ENCODE measurements at places on chromosomes 13 and 19.

- no peak for DNase-seq
Observed at GRCh38 chr19:29843180-29844051, 31.6 kb downstream of the CCNE1 start.

DNA sequence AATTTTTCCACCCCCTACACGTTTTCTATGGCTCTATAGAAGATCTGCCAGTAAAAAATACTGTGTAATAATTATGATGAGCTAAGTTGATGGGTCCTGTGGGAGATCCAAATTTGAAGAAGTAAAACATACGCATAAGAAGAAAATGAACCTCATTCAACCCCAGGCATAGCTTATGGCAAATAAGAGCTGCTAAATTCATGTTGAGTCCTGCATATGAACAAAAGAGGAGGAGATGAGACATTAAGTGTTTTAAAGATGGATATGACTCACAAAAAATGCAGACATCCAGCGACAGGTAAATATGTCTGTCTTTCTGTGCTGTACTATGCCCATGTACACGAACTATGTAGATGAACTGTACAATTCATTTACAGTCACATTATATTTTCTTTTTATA lies 101.9 kb downstream of the LIG4 start:
- no peak for DNase-seq

DNA sequence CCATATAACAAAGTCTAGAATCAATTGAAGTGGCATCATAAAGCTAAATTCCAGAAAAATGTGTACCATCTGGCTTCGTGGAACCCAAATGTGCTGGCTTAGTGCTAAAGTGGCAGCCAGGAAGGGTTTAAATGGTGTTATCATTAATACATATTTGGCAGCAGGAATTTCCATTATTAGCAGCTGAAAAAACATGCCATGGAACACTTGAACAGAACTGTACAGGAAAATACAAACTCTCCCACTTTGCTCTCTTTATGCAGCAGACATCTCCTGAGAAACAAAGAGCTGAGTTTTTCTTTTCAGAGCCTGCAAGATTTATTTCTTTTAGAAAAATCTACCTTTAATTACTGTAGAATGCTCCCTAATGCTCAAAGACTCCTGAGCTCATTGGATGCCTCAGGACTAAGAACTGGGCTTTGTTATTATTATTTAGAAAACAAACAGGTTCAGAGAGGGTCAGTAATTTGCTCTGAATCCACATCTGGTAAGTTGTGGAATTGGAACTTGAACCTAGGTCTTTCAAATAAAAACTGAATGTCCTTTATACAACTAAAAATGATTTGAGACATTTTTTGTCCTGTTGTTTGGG lies 179.0 kb downstream of the LACC1 start:
- no peak for DNase-seq

DNA sequence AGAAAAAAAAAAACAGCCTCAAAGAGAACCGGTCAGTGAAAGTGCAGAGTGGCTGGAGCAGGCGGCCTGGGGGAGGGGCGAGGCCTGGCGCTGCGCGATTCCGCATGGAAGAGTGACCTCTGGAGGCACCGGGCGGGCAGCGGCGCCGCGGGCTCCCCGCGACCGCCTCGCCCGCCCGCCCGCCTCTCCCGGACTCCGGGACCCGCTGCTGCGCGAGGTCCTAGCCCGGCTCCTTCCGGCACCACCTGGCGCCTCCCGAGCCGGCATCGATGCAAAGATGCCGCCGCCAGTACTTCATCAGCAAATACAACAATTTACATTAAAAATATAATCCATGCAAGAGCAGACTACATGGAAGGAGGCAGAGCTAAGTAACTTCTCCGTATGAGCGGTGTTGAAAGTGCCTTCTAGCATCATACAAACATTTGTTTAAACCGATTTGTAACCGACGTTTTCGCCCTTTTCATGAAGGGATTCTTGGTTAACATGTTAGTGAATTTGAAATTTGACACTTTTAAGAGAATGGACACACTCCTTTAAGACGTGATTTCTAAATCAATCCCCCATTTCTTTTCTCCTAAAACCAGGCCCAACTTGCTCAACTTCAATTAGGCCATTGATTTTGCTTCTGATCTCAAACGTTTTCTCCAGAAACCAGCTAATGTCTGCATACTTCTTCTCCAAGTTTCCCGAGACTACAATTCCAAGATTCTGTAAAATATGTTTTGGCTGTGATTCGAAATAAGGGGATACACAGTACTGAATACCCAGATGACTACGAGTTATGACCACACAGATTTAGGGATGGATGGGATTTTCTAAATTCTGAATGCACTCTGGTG lies 2.1 kb downstream of the EFNB2 start:
- no peak for DNase-seq

GRCh38 chr13:72514146-72514545 lies 213.3 kb downstream of the MZT1 start:
- DNase-seq = peak; percentile 32

DNA sequence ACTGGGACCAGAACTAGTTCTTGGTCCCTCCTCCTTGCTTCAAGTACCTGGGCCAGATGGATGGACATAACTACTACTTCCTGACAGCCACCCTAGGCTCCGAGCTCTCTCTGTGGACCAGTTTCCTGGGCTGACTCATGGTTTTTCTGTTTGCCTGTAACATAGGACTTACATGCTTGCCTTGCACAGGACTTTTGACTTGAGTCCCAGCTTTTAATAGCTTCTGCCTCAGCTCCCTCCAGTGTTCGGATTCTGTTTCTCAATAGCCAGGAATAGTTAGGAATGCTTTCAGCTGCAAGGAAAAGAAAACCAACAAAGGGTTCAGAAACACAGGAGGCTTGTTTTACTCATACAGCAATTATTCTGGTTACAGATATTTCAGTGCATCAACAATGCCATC lies 405.9 kb downstream of the ZNF536 start:
- DNase-seq = no peak
